Activated T-cell treated with anti-CD3 and anti-CD28 coated beads for 4 hours (primary cell): ENCODE measurements at places on chromosomes 4 and X.

GRCh38 chrX:32825009-32825408 is 386.3 kb downstream of the DMD start:
- no peak for DNase-seq

DNA sequence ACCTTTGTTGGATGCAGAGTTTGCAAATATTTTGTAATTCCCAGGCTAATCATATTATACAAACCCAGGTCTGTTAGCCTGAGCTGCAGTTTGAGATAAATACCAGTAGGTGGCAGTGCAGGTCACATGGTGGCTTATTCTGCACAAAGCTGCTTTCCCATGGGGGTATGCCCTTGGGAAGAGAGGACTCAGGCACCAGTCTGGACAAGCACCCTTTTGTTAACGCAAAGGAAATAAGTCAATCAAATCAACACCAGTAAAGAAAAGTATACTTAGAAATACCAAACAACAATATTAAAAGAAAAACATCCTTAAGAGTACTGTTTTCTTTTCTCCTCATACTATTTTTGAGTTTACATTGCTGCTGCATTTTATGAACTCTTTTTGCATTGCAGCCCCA is 389.0 kb upstream of the ZFP42 start:
- no peak for DNase-seq

- DNase-seq: peak; percentile 0
Observed at GRCh38 chrX:107894038-107894437, 68.4 kb downstream of the MID2 start.

DNA sequence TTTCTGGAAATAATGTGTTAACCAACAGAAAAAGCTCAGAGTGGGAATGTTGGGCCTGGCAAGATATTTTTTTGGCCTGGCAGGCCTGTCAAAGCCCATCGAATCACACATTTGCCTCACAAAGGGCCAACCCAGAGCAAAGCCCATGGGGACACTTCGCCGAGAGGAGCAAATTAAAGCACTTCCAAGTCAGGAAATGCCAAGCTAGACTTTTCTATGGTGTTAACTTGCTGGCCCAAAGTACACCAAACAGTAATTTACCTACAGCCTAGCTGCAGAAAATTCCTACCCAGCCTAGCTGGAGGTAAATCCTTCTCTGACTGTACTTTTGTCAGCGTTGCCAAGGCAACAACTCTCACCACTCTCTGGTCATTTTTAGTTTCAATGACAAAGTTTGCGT is 288.6 kb upstream of the LDB2 start:
- no peak for DNase-seq

GRCh38 chr4:175418516-175418915 is 393.5 kb downstream of the GPM6A start:
- DNase-seq: no peak

DNA sequence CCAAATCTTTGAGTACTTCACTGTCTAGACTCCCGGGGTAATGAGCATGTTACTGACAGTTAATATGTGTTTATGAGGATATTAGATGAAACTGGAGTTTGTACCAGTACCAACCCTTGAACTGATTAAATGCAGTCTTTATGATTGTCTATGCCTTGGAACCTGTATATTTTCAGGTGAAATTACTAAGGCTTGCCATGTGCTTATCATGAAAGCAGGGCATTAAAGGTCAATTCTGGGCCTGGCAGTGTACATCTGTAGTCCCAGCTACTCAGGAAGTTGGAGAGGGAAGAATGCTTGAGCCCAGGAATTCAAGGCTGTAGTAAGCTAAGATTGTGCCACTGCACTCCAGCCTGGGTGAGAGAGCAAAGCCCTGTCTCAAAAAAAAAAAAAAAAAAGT is 27.6 kb downstream of the PHEX start:
- no peak for DNase-seq

- no peak for DNase-seq
Observed at GRCh38 chr4:133186845-133187244, 37.8 kb downstream of the PCDH10 start.

- DNase-seq: no peak
Observed at GRCh38 chr4:145533001-145533400, 51.3 kb downstream of the SMAD1 start.

DNA sequence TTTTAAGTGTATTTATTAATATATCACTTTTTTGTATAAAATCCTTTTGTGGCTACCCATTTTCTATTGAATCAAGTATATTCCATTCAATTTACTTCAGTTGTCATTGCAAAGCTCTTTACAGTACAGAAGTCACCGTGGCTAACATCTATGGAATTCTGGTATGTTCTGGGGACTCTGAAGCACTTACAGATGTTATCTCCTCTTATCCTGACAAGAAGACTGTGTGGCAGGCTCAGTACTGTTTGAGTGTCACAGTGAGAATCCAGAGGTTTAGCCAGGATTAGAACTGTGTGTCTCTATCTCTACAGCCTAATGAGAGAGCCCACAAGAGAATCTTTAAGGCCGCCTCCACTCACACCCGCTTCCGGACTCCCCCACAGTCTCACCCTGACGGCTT is 78.2 kb upstream of the SORBS2 start:
- DNase-seq: no peak

- no peak for DNase-seq
Observed at GRCh38 chrX:39714471-39714870, 383.3 kb downstream of the BCOR start.

GRCh38 chrX:14489437-14489836 is 39.9 kb upstream of the GLRA2 start:
- DNase-seq: no peak
